ENCODE measurements at places on chromosomes 11 and 22.
A peak's percentile ranks its signal among the peaks of the same experiment; 100 is the strongest.

- no peak for DNase-seq
Measured at GRCh38 chr22:33865248-33865647, 55.0 kb downstream of the LARGE1 start.

GRCh38 chr11:44943696-44944095, 7.0 kb downstream of the TP53I11 start:
- DNase-seq: no peak

- no peak for DNase-seq
Measured at GRCh38 chr11:81573367-81573766, 1160.3 kb downstream of the FAM181B start.

DNA sequence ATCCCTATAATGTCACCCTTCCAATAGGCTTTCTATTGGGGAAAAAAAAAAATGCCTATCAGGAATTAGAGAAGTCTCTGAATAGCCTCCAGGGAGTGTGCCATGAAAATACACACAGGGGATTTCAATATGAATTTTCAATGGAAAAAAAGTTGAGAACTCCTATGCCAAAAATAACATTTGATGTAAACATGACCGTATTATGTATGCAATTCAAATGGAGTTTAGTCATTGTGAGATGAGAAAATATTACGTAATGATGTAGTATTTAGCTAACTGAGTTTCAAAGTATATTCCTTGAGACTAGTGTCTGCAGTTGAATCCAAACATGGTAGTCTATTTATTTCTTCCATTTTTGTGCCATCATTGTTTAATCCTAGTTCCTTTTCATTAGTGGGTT, 182.3 kb downstream of the BLID start:
- DNase-seq: no peak

GRCh38 chr11:76839311-76839710, 21.4 kb upstream of the ACER3 start:
- no peak for DNase-seq

- DNase-seq: peak; percentile 48
Measured at GRCh38 chr22:31692186-31692886, 30.3 kb upstream of the PISD start.

- no peak for DNase-seq
Measured at GRCh38 chr11:94553938-94554337, 10.2 kb downstream of the FUT4 start.

- DNase-seq: no peak
Measured at GRCh38 chr22:40285513-40285912, 60.8 kb upstream of the ADSL start.

GRCh38 chr11:17746096-17746495, 11.5 kb downstream of the KCNC1 start:
- DNase-seq: no peak

DNA sequence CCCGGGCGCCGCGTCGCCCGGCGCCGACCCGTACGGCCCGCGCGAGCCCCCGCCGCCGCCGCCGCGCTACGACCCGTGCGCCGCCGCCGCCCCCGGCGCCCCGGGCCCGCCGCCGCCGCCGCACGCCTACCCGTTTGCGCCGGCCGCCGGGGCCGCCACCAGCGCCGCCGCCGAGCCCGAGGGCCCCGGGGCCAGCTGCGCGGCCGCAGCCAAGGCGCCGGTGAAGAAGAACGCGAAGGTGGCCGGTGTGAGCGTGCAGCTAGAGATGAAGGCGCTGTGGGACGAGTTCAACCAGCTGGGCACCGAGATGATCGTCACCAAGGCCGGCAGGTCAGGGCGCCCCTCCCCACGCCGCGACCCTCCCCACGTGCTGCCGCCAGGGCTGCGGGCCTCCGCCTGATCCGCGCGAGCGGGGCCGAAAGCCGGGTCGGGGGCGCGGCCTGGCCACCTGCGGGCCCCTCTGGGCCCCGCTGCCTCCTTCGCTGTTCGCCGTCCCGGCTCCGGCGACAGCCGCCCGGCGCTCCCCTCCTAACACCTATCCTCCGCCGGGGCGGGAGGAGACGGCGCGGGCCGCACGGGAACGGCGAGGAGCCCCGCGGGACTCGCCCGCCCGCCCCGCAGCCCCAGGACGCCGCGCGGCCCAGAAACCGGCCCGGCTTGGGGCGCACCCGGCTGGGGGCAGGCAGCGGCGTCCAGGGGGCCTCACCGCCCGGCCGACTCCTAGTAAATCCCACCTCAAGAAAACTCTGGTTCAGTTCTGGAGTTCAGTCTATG, 560 bp downstream of the TBX1 start:
- no peak for DNase-seq

GRCh38 chr22:36351921-36352802, 35.6 kb downstream of the MYH9 start:
- DNase-seq: no peak

- DNase-seq: no peak
Measured at GRCh38 chr11:70544067-70544773, 145.9 kb downstream of the CTTN start.

DNA sequence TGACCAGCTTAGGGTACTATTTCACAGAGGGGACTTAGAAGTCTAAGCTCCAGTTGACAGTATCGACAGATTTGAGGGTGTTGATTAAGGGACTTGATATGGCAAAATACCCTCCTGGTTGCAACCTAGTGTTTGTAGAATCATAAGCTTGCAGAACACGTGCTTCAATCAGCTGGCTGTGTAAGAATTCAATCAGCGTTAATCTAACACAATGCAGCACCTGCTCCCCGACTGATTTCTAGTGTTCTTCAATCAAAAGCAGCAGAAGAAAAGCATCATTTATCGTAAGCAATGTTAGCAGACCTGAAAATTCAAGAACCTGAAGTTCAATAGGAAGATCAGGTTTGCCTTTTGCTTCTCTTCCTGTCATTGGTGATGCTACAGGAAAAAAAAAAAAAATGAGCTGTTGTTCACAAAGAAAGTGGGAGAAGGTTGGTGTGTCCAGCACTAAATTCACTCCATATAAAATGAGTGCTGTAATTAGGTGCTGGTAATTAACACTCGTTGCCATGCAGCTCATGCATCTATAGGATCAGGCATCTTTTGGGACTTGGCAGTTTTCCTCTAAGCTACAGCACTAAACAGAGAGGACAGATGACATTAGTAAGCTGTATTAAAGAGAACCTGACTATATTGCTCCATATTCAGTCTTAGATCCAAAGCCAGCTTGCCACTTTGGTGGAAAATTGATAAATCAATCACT, 840.3 kb downstream of the OPCML start:
- no peak for DNase-seq

DNA sequence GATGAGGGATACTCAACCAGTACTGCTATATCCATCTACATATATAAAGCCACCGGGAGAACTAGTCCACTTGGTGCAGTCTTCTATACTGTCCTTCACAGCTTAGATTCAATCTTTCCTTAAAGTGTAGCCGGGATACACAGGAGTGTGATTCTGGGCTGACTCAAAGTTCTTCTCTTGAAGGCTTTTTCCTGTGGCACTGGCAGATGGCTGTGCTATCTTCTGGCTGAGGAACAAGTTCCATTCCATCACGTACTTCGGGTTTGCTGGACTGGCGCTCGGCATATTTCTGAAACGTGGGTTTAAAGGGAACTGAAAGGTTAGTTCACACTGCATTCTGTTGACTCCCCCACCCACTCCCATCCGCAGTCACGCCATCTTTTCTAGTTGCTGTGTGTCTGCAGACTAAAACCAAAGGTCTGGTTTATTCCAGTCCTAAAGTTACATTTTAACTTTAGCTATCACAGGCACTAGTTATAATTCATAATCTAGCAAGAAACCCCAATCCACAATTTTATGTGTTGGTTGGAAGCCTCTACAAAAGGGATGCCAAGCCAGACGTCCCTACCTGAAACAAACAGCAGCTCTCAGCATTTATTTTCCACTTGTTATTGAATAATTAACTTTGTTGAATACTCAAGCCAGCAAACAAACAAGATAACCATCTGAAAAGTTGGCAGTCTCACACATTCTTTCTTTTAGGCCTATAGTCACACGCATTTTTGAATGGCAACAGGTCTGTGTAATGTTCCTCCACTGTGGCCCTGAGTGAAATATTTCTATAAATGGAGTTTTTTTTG, 7.5 kb upstream of the C11orf65 start:
- DNase-seq: no peak

DNA sequence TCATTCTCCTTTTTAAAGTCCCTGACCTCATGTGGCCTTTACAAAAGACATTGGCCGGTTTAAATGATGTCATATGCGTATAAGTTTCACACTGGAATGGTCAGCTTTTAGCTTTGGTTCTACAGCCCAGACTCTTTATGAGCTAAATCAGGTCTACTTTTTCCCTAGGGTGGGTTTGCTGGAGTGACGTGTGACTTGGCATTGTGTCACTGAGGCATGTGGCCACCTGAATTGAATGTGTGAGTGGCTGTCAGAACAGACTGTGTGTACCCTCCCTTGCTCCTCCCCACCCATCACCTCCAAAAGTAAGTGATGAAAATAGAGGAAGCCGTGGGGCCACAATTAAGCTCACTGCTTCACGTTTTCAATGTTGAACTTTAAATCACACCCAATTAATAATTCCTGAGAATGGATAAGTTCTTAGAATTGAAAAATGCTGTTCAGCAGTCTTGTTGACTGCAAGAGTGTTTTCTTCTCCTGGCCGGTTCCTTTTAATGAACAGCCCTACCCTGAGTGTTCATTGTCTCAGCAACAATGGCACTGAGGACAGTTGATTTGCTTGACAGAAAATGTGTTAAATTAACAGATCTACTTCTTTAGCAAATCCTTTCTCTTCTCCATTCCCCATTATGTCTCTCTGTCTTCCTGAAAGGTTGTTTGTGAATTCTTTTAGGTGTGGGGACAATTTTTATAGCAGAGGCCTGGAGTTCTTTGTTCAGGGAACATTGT, 11.3 kb downstream of the CECR2 start:
- DNase-seq: no peak

DNA sequence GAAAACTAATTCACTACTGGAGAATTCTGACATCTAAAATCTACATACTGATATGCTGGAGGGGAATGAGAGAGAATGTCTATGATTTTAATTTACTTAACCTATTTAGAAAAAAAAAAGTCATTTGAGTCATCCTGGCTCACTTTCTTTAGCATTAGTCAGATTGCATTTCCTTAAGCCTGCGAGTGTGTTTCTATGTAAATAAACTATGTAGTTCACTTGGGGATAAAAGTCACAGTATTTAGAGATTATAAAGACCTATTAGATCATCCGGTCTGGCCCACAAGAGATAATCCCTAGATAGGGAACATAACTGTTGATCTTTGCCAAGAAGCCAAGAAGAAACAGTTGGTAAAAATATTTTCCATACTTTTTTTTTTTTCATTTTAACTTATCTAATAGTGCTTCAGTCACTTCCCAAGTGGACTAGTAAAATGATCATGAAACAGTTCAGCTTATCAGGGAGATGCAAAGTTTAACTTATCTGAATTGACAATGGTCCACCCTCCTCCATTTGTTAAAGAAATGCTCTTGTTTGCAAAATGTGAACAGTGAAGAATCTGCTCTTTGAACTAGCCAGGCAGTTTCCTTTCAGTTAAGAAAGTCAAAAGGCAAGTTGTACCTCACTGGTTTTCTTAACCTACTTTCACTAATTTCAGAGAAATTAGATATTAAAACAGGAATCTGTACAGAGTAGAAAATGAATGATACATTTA, 21.2 kb upstream of the BLID start:
- DNase-seq: peak; percentile 86

- DNase-seq: no peak
Measured at GRCh38 chr11:69361466-69361865, 67.5 kb downstream of the MYEOV start.

DNA sequence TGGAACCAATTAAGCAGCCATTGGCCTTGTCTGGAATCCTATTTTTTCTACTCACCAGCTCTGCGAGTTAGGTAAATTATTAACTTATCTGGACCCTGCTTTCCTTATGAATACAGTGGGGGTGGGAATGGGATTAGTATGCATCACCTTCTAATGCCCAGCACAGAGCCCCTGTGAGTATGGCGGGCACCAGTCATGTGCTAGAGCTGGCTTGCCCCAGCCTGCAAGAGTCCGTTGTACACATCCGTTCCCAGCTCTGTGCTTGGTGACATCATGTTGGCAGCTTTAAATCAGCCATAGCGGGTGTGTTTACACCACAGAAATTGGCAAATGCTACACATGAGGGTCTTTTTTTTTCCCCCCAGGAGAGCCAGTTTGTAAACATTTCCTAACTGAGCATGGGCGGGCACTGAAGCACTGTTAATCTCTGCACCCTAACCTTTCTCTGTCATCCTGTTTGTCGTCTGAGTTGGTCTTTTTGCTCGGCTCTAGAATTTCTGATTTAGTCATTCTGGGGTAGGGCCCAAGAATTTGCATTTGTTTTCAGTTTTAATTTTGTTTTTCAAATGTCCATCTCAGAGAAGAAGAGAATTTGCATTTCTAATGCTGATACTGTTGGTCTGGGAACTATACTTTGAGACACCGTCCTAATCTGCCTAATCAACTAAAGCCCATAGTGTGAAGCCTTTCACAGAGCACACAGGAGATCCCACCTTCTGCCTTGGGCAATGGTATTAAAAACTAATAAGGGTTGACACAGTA, 130.3 kb upstream of the TBCEL start:
- DNase-seq: no peak

DNA sequence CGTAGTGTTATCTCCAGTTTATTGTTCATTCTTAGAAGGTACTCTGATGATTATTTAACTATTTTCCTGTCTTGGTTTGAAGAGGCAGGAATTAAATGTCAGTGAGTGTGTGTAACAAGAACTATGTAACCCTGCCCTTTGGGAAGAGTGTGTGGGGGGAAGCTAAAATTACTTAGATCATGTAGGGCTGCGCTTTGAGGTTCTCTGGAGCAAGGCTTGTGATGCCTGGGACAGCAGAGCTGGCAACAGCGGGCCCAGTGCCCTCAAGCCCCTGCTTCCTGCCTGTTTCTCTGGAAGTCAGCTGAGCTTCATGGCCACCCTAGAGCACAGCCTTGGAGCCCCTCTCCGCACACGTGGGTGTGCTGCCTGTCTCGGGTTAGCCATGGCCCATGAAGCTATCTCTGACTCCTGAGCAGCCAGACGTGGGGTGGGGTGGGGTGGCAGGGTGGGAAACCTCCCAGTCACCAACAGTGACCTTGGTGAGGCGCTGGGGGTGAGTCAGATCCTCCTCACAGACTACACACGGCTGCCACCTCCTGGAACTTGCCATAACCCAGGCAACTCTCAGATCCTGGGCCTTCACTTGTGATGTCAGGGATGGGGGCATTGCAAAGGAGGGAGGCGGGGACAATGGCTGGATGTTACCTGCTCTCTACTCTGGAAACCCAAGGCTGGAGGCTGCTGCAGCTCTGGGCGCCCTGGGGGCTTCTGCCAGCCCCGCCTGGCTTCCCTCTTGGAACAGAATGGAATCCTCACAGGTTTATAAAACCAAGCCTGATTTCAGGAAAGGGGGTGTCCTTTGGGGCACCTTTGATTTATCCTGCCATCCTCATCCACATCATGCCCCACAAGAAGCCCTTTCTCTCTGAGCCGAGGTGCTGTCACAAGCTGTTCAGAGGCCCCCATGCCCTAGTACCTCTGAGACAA, 88.6 kb downstream of the SNX19 start:
- peak; percentile 79 for DNase-seq

GRCh38 chr22:30718938-30719337, 24.3 kb downstream of the OSBP2 start:
- DNase-seq: no peak
